ENCODE measurements at places on chromosomes 16 and 17. TPM values are rescaled to one million over a fixed set of nuclear protein-coding genes. Genes with fewer than 3 reads are reported as not detected.
A peak's percentile ranks its signal among the peaks of the same experiment; 100 is the strongest.

- DNase-seq, result no peak
These were observed 66.2 kb downstream of the MRM3 start for GRCh38 chr17:848402-848801.

GRCh38 chr16:74836111-74836671, 61.6 kb upstream of the FA2H start:
- DNase-seq, result no peak

GRCh38 chr17:52947418-52947817, 788.9 kb upstream of the CA10 start:
- no peak for DNase-seq

DNA sequence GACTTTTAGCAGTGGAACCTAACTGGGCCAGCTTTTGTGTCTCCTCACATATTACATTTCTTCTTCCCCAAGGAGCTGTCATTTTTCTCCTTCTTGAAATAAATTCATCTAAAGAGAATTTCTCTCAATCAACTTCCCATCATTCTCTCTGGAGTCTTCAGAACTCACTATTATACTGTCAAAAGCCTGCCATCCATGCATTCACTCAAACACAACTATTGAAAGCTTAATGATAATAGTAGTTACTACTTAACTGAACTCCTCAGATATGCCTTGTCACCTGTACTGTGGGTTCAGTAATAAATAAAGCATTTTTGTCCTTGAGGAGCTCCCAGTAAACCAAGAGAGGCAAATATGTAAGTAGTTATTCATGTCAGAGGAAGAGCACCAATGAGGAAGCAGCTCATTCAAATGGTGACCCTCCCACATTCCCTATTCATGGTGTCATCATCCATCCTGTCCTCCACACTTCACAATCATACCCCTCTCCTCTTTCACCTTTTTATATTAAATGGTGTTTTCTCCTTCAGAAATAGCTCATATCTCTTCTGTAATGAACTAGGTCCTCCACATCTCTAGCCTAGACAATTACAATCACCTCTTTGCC, 162.6 kb downstream of the CA10 start:
- DNase-seq, result no peak

GRCh38 chr17:82269138-82269881, 4.2 kb downstream of the CSNK1D start:
- DNase-seq, result no peak

DNA sequence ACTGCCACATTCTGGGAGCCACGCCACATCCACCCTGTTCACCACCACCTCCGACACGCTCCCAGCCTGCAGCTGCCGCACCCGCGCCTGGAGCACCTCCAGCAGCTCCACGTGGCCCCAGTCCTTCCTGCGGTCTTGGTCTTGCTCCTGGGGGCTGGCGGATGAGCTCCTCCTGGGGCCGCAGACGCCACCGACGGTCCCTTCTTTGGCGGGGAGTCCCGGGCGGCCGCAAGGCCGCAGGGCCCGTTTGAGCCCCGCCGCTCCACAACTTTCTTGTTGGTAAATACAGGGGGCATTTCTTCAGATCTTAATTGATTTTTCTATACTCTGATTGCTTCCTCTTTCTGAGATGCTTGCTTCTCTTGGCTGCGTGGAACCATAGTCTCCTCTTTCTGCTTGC, 75.3 kb upstream of the MED13 start:
- no peak for DNase-seq

DNA sequence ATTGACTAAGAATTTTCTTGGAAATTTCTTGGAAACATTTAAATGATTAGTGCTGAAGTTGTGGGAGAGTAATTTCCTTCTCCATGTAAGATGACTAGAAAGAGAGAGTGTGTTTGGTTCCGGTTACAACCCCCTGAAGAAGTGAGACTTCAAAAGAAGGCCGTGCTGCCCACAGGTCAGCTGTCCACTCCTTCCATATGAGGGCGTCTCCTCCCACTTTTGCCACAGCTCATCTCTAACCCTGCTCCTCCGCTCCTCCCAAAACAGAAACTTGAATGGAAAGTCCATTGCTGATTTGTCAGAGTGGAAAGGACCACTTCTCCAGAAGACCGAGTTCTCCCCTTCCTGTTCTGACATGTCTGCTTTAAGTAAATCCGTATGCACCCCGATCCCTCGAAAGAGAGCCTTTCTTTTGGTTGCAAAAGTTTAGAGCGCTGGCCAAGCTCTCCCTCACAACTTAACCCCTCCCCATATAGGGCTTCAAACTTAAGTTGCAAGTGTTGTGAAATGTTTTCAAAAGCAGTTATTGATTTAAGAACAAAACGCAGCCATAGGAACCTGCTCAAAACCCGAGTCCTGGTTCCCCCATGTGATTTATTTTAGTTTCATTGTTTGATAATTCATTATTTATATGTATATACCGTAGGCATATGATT, 129.5 kb downstream of the SOCS1 start:
- no peak for DNase-seq

DNA sequence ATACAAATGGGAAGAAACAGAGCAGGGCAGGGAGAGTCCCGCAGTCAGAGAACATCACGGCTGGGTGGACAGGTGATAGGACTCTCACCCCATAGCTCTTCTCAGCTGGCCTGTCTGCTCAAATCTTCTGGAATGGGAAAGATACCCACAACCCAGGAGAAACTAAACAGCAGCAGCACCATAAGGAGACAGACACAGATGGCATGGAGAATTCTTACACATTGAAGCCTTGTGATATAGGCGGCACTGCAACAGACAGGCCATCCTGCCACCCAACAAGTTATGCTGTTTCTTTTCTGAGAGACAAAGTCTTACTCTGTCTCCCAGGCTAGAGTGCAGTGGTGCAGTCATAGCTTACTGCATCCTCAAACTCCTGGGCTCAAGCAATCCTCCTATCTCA, 8.6 kb upstream of the ANKRD40CL start:
- DNase-seq, result no peak

DNA sequence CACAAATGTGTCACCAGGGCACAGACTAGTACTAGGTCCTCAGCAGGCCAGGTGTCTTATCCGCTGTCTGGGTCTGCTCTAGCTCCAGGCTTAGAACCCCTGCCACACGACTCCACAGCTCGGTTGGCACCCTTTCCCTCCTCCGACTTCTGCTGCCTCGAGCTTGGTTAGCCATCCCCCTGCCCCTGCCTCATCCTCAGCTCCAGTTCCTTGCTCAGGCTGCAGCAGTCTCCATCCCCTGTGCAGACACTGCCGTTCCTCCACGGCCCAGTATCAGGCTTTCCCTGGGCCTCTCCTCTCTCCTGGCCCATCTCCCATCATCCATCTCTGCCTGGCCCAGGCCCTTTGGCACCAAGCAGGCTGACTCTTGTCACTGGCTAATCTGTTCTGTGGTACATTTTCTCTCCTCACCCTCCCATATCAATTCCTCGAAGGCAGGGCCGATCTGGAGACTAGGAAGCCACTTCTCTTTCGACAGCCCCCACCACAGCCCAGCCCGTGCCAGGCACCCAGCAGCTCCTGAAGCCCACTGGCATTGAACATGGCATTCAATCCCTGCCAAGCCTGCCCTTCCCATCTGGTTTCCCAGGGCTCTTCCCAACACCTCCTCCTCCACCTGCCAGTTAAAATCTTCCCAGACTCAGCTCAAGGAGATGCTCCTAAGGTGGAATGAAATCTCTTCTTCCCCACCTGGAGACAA, 1.4 kb upstream of the GRN start:
- no peak for DNase-seq

DNA sequence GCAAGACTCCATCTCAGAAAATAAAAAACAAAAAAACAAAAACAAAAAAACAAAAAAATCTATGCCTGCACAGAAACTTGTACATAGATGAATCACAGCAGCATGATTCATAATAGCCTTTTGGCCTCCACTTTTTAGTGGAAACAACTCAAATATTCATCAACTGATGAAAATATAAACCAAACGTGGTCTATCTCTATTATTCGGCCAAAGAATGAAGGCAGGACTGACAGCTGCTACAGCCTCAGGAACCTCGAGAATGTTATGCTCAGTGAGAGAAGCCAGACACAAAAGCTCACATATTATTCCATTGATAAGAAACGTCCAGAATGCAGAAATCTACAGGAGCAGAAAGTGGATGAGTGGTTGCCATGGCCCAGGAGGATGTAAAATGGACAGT, 19.8 kb downstream of the PPL start:
- DNase-seq, result no peak

DNA sequence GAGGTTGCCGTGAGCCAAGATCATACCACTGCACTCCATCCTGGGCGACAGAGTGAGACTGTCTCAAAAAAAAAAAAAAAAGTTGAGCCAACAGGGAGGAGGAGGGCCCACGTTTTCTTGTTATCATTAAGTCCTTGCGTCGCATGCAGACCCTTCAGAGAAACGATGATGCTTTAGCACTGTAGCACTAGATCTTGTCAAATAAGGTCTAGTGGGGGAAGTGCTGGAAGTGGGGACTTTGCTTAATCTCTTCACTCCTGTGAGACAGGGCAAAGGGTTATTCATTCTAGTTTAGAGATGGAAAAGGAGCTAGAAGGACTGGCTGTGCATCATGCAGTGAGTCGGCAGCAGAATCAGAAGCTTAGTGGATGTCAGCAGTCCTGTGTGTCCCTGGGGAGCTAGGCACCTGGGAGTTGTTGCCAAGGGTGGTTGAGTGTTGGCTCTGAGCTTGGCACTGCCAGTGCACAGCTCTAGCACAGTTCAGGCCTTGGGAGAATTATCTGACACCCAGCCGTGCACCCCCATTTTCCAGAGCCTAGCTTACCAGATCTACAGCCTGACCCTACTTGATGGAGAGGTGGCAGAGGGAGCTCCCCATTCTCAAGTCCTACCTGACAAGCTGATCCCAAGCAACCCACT, 33.4 kb upstream of the TBX2 start:
- DNase-seq, result no peak

DNA sequence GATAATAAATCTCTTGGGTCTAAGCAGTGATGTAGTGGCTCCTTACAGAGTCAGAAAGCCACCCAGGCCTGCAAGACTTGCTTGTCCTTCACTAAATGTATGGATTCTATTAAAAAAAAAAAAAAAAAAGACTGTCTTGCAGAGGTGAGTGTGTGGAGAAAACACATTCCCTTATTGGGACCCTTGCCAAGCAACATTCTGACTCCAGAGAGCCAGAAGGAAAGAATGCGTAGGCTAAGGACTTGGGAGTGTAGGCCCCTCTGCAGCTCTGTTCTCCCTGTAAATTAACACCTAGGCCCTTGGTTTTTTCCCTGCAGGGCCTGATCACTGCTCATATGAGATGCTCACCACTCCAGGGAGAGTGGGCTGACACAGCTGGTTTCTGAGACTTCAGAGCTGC, 17.8 kb downstream of the SCPEP1 start:
- DNase-seq, result no peak

GRCh38 chr17:65277576-65277975, 140.4 kb downstream of the RGS9 start:
- DNase-seq, result no peak

- peak; percentile 93 for DNase-seq
These were observed 4.5 kb downstream of the ABCC3 start for GRCh38 chr17:50638966-50639713.

GRCh38 chr16:83926726-83927397, 26.2 kb upstream of the OSGIN1 start:
- DNase-seq, result peak; percentile 38

DNA sequence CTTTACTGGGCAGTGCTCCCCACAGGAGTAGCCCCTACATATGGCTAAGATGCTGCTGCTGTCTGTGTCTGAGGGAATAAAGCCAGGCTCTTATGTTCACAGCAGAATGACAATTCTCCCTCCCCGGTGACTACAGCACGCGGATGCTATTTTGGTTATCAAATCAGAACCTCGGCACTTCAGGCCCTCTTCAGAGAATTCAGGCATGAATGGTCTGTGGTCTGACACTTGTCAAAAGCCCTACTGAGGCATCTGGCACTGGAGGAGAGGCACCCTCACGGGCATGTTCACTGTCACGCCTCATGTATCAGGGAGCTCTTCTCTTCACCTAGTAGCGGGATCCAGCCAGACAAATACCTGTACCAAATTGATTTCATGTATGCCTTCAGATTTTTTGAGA, 30.4 kb downstream of the KIAA0513 start:
- no peak for DNase-seq

- DNase-seq, result no peak
These were observed 125.2 kb upstream of the ZFHX3 start for GRCh38 chr16:73172973-73173709.

DNA sequence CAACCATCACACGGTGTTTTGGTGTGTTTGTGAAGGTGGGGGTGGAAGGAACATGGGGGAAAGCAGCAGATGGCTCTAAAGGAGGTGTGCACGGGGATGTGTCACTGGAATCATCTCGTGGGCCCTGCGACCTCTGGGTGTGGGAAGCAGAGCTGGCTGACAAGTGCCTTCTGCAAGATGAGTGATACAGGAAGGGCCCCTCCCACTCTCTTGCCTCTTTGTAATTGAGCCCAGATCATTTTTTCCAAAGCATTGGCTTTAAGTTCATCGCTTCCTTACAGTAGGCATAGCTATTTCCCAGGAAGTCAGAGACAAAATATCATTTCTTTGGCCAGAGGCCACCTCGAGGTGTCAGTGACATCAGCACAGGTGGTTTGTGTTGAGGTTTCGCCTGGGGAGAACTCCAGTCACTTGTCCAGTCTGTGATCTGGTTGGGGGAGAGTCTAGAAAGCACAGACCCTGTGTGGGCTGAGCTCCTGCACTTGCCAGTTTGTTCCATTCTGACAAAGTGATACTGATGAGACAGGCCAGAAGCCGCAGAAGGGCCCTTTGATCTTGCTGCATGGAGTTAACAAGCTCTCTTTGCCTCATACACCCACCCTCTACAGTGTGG, 20.6 kb upstream of the SNTB2 start:
- no peak for DNase-seq

GRCh38 chr17:37743612-37743874, 1.3 kb downstream of the HNF1B start:
- DNase-seq, result no peak

DNA sequence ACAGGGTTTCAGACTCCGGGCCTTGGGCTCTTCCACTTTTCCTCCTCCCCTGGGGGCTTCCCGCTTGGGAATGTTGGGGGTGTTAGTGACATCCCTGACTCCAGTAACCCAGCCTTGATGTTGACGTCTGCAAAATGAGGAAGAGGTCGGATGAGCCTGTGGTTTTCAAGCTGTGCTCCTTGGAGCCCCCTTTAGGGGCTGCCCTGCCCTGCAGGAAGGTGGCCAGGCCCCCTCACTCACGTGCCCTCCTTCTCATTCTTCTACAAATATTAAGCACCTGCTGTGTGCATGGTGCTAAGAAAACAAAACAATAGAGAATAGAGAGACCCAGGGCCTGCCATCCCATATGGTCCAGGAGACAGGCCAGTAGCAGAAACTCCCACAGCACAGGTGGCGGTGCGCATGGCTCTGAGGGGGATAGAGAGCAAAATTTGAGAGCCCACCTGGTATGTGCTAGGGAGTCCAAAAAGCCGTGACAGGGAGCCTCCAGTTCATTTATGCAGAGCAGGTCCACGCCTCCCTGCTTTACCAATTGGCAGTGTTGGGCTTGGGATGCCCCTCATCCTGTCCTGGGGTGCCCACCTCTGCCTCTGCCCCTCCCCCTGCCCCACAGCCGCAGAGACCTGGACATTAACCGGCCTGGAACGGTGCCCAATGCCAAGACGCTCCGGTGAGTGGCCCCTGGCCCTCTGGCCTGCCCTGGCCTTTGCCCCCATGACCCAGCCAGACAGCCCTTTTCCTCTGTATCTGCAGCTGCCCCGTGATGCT, 7.4 kb downstream of the NDRG4 start:
- no peak for DNase-seq

The TPSG1 gene
- not detected for total RNA-seq

The FKBP10 gene
- 188 TPM for total RNA-seq

The MYH11 gene
- 2,456 TPM for total RNA-seq

The FSCN2 gene
- 9.2 TPM for total RNA-seq

The RHBDF2 gene
- total RNA-seq, result 91.6 TPM

The KRT28 gene
- not detected for total RNA-seq
